ENCODE measurements at places on chromosomes 6 and 20.

- no peak for DNase-seq
Measured at GRCh38 chr20:45114465-45115385, at the start of gene WFDC5. TSS of gene WFDC5 (minus strand) at chr20:45115174. CDS start at chr20:45115083, 91 bp downstream.

GRCh38 chr6:47135772-47136171, 93.6 kb upstream of the ADGRF1 start:
- DNase-seq, result peak; percentile 93

DNA sequence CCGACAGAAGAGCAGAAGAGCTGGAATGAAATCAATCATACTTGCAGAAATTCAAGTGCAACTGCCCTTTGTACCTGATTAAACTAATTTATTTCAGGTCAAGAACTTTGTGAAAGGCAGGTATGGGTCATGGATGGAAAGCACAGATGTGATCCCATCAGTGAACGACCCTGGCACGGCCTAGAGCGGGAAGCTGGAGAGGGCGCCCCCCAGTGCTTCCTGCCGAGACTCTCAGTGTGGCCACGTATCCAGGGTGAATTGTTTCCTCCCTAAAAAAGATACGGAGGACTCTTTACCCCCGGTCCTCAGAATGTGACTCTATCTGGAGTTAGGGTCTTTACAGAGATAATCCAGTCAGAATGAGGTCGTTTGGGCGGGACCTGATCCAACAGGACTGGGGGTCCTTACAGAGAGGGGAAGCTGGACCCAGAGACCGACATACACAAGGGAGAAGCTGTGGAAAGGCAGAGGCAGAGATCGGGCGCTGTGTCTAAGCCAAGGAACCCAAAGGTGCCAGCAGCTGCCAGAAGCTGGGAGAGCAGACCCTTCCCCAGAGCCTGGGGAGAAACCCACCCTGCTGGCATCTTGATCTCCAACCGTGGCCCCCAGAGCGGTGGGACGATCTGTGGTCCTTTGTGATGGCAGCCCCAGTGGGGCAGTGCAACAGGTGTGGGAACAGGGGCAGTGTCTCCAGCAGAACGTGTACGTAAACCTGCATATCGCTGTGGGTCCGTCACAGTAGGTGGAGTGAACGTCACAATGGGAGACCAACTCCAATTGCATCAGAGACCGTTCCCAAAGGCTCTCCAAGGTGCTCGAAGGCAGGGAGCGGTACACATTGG, 91.9 kb downstream of the TAF4 start:
- DNase-seq, result no peak

GRCh38 chr6:121482004-121482693, 46.7 kb downstream of the GJA1 start:
- no peak for DNase-seq

GRCh38 chr6:168109171-168109570, 30.2 kb upstream of the FRMD1 start:
- DNase-seq, result no peak
